CD4-positive, alpha-beta T cell treated with Interleukin-10 for 1 hour (primary cell): ENCODE measurements at places on chromosomes 3 and 15.

- DNase-seq, result no peak
Observed at GRCh38 chr3:41180396-41180795, 18.9 kb upstream of the CTNNB1 start.

GRCh38 chr3:142459096-142459495 is 11.3 kb upstream of the XRN1 start:
- no peak for DNase-seq

- no peak for DNase-seq
Observed at GRCh38 chr3:172592898-172593669, 69.9 kb upstream of the TNFSF10 start.

GRCh38 chr3:25849091-25849490 is 59.2 kb downstream of the OXSM start:
- DNase-seq, result no peak

GRCh38 chr3:146783446-146783845 is 178.3 kb upstream of the PLSCR5 start:
- DNase-seq, result no peak

- DNase-seq, result no peak
Observed at GRCh38 chr15:62771234-62771633, 271.3 kb upstream of the TPM1 start.

GRCh38 chr15:39979606-39980005 is 45.7 kb downstream of the EIF2AK4 start:
- no peak for DNase-seq

- DNase-seq, result no peak
Observed at GRCh38 chr3:73351423-73352071, 273.2 kb downstream of the PDZRN3 start.

GRCh38 chr3:112132554-112132953 is 494 bp downstream of the GCSAM start:
- DNase-seq, result peak; percentile 36

- no peak for DNase-seq
Observed at GRCh38 chr3:151387842-151388241, 3.3 kb upstream of the P2RY12 start.

DNA sequence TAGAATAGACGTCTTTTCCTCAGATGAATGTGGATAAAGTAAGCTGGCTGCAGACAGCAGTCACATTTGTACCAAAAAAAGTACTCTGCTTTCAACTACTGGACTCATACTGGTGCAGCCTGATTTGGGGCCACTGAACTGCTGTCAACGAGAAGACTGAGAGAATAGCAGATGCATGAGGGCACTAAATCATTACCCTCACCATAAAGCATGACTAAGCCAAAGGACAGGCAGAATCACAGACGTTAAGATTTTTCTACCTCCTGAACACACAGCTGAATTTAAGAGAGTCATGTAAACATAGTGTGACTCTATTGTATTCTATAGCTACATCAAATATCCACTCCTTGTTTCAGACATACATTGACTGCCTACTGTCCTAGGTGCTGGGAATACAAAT is 67.8 kb upstream of the CDAN1 start:
- DNase-seq, result no peak

- DNase-seq, result no peak
Observed at GRCh38 chr3:169458752-169459151, 204.8 kb downstream of the MECOM start.

DNA sequence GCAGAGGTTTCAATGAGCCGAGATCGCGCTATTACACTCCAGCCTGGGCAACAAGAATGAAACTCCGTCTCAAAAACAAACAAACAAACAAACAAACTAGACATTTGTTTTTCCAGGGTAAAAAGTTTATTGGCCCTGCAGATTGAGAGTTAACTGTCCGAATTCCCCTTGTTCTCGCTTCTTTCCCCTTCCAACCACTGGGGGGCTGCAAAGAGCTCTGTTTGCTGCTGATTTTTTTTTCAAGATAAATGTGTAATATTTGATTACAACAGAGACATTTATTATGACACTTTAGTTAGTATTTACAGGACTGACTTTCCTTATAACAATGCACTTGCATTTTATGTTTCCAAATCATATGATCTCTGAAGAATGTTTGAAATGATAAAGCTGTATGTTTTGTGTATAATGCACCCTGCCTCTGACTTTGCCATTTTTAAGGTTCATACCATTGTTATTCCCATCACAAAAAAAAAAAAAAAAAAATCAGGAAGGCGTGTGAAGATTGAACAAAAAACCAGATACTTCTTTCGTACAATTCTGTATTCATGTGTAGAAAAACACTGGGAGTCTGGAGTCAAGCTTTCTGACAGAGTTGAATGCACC is 2.8 kb downstream of the CLSTN2 start:
- DNase-seq, result no peak

GRCh38 chr3:193236599-193236998 is 4.4 kb upstream of the PLAAT1 start:
- no peak for DNase-seq

- DNase-seq, result no peak
Observed at GRCh38 chr15:62299541-62299940, 134.5 kb upstream of the C2CD4B start.

- DNase-seq, result no peak
Observed at GRCh38 chr3:100982710-100983109, 10.5 kb downstream of the ABI3BP start.

GRCh38 chr3:196016485-196016884 is 65.4 kb downstream of the TFRC start:
- no peak for DNase-seq

GRCh38 chr3:44525060-44525459 is 29.9 kb upstream of the ZKSCAN7 start:
- DNase-seq, result no peak

GRCh38 chr15:48371550-48371949 is 40.3 kb downstream of the DUT start:
- DNase-seq, result no peak

GRCh38 chr3:64070704-64071103 is 47.4 kb upstream of the PSMD6 start:
- DNase-seq, result no peak

GRCh38 chr15:27408428-27408827 is 437.4 kb downstream of the GABRG3 start:
- no peak for DNase-seq

GRCh38 chr15:101028321-101028720 is 109.2 kb downstream of the LRRK1 start:
- DNase-seq, result no peak
